ENCODE measurements at places on chromosomes 1 and 21. TPM values are rescaled to one million over a fixed set of nuclear protein-coding genes. Genes with fewer than 3 reads are reported as not detected.

DNA sequence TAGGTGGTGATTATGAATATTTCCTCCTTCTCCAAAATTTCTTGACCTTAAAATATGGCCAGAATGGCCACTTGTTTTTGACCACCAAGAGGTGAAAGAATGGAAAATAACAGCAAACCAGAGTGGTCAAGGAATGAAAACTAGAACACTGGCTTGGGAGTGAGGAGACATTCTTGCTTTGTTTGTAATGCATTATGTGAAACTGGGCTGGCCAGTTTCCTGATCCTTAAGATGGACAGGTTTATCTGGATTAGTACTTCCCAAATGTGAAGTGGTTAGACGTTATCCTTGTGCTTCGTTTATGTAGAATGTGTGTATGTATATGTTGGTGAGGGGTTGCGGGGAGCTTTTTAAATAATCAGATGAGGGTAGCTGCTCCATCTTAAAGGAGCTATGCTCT is 12.8 kb downstream of the PLA2G4A start:
- no peaks in the 10 kb centered on the region for H3K36me3 ChIP-seq
- no peak overlapping the region for H3K27ac ChIP-seq
- peaks cover 40% of the 10 kb centered on the region for H3K4me1 ChIP-seq
- no peak overlapping the region for H3K4me3 ChIP-seq

The CYP4Z1 gene
- not detected for total RNA-seq

GRCh38 chr1:184039126-184039525 is 1.6 kb upstream of the COLGALT2 start:
- H3K4me1 ChIP-seq: peaks cover 10% of the 10 kb centered on the region
- H3K27ac ChIP-seq: no peak overlapping the region
- H3K4me3 ChIP-seq: no peak overlapping the region
- H3K27me3 ChIP-seq: peaks cover 48% of the 10 kb centered on the region

The HHIPL2 gene
- 0.97 TPM for total RNA-seq

The KCNH1 gene
- 0.34 TPM for total RNA-seq

DNA sequence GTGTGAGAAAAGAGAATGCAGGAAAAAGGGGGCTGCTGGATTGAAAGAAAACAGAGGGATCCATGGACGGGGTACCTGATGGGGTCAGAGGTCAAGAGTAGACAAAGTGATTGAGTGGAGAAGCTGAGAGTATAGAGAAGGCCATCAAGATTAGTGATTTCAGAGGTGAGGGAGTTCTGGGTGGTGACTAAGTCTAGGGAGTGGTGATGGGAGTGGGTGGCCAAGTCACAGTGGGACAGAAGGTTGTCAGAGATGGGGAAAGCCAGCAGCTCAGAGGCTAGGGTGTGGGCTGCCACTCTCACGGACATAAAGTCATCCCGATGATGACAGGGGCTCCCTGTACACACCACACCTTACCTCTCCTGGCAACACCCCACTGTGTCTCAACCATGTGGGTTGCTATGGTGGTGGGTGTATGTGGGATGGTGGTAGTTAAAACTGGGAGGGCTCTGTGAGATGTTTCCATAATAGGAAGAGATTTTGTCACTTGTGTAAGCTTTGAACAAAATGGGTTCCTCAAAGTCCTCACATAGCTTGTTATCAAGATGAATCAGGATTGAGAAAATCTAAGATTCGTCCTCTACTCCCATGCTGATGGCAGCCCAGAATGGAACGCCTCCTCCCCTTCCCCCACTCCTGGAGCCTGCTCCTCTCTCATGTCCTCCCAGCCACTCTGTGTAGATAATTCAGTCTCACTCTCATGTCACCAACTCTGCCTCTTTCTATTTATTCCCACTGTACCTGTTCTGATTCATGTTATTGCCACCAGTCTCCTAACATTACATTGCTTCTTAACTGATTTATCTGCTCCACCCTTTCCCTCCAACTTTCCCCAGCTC is 20.3 kb upstream of the CSF1 start:
- peak overlapping the region; percentile 3 for H3K27ac ChIP-seq
- H3K27me3 ChIP-seq: no peaks in the 10 kb centered on the region
- no peak overlapping the region for H3K4me3 ChIP-seq
- no peak for DNase-seq

GRCh38 chr1:150008699-150009098 is 1.8 kb downstream of the OTUD7B start:
- peak overlapping the region; percentile 100 for H3K27ac ChIP-seq
- peak overlapping the region; percentile 99 for H3K4me3 ChIP-seq
- H3K27me3 ChIP-seq: no peaks in the 10 kb centered on the region
- DNase-seq: no peak
- peaks cover 59% of the 10 kb centered on the region for H3K4me1 ChIP-seq

The RGS4 gene
- 39.9 TPM for total RNA-seq

- no peak for DNase-seq
- peaks cover 17% of the 10 kb centered on the region for H3K4me1 ChIP-seq
- H3K36me3 ChIP-seq: no peaks in the 10 kb centered on the region
- H3K27ac ChIP-seq: peak overlapping the region; percentile 74
- H3K27me3 ChIP-seq: no peaks in the 10 kb centered on the region
These were observed 31.8 kb downstream of the UBE2U start for GRCh38 chr1:64235181-64235580.

DNA sequence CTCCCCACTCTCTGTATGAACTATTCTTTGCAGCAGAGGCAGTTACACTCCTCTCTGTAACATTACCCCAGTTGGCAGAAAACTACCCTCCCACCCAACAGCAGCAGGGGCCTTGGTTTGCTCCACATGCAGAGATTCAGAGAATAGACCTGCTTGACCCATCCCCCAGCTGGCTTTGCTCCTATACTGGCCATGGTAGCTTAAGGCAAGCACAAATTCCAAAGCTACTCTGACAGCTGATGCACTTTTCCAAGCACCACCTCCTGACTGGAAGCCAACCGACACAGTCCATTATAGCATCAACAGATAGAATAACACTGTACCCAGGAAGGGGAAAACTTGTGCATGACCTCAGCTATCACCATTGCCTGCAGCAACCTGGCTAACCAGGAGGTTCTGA is 846.5 kb upstream of the NCAM2 start:
- H3K27ac ChIP-seq: no peak overlapping the region
- no peaks in the 10 kb centered on the region for H3K36me3 ChIP-seq
- no peak overlapping the region for H3K4me3 ChIP-seq
- no peak for DNase-seq
- H3K4me1 ChIP-seq: no peaks in the 10 kb centered on the region

DNA sequence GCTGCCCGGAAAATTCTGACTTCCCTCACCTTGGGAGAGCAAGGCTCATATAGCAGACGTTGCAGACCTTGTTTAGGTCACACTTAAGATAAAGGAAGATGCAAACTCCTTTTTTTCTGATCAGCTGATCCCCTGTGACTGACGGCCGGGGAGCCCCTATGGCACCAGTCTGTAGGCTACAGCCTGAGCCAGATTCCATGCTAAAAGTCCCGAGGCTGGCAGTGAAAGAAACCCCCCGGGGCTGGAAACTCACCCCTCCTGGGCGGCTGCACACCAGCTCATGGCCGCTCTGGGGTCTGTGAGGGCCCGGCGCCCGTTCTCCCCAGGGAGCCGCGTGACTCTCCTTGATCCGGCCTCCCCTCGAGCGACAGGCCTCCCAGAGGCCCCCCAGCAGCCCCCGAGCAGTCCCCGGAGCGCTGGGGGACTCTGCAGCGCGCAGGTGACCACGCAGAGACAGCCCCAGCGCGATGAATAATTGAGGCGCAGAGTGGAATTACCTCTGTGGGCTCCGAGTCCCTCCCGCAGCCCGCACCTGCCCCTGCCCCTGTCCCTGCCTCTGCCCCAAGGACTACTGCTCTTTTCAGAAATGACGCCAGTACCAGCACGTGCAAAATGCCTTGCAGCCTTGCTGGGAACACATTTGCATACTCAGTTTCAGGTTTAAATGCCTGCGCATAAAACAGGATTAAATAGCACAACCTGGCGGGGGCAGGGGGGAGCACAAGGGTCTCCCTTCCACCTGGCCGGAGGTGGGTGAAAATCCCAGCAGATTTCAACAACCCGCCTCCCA is 62.6 kb upstream of the CLDN14 start:
- no peak overlapping the region for H3K4me3 ChIP-seq
- no peak overlapping the region for H3K27ac ChIP-seq
- peaks cover 13% of the 10 kb centered on the region for H3K4me1 ChIP-seq
- no peaks in the 10 kb centered on the region for H3K36me3 ChIP-seq
- no peak for DNase-seq

The CLDN14 gene
- not detected for total RNA-seq

The TTC24 gene
- total RNA-seq: not detected

DNA sequence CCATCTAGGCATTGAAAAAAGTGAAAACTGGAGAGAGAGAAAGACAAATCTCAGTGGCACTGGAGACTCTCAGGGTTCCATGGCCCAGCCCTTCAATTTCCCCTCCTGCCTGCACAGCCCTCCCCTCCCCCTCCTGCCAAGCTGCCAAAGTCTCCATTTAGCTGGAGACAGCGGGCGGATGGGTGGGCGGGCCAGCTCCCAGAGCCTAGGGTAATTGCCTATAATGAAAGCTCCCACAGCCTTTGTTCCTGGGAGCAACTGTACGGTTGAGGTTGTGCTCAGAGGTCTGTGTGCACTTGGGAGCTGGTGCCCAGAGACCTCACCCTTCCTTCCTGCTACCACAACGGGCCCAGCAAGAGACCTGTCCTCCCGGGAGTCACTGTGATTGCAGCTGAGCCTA is 89.6 kb downstream of the NAV1 start:
- no peaks in the 10 kb centered on the region for H3K27me3 ChIP-seq
- no peak for DNase-seq
- H3K27ac ChIP-seq: no peak overlapping the region

DNA sequence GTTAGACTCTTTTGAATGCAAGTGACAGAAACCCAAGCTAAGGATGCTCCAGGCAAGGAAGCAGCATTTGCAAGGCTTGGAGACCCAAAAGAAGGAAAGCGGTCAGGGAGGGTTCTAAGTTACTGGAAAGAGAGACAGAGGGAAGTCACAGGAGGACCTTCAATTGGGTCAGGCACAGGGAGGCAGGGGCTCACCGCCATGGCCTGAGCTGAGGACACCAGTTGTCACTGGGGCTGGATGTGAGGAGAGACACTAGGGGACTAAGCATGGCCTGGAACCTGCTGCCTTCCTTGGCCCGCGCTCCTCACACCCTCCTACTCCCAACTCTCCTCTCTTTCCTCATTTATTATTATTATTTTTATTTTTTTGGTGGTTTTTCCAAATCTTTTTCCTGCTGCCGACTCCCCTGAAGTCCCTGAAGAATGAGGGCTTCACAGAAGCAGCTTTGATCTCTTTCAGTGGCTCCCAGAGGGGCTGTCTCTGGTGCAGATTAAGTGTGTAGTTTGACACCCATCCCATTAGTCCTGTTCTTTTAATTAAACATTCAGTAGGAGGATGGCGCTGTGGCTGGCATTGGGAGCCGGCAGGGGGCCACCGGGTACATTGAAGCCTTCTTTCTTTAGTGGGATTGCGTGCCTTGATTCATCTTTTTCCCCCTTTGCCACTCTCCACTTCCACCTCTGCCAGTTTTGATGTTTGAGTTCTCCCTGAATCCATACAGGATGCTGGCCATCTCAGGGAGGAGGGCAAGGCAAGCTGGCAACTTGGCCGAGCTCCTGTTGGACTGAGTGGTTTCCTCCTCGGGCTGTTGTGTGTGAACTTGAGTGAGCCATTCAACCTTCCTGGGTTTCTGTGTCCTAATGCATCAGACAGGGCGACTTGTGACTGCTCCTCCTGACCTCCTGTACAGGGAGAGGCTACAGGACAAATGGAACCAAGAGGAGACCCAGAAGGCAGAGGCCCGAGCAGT is 59.3 kb downstream of the MDM4 start:
- peaks cover 49% of the 10 kb centered on the region for H3K4me1 ChIP-seq
- peaks cover 3% of the 10 kb centered on the region for H3K27me3 ChIP-seq
- H3K4me3 ChIP-seq: no peak overlapping the region
- no peak for DNase-seq
- peaks cover 2% of the 10 kb centered on the region for H3K36me3 ChIP-seq

The ADORA1 gene
- 2.9 TPM for total RNA-seq

The CD1D gene
- total RNA-seq: 2.2 TPM

DNA sequence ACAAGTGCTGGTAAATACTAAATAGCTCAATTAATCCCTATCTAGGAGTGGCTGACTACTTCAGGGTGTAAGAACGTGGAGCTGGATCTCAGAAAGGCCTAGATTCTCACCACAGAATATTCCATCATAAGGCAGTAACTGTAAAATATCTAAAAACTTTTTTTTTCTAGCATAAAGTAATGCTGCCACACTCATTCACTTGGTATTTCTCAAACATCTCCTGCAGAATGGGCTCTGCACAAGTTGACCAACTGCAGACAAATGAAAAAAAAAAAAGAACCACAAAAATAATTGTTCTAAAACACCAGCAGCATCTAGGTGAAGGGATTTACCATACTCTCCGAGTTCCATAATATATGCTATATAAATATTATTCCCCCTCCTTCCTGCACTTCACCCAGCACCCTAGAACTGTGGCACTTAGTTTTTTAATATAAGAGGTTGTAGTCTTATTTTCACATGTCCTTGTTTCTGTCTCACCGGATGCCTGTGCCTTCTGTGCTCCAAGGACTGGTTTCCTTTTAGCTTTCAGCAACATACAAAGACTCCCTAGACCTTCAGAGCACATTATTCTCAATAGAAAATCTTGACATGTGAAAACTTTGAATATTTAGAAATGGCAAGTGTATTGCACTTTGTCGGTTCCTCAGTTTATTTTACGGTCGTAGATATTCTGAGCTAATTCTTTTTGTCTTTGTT is 8.9 kb downstream of the VSIG8 start:
- peaks cover 21% of the 10 kb centered on the region for H3K4me1 ChIP-seq
- peaks cover 5% of the 10 kb centered on the region for H3K27me3 ChIP-seq
- H3K4me3 ChIP-seq: peak overlapping the region; percentile 77
- peak overlapping the region; percentile 92 for H3K27ac ChIP-seq
- H3K36me3 ChIP-seq: no peaks in the 10 kb centered on the region

The NOS1AP gene
- 4.4 TPM for total RNA-seq

The KRTAP10-9 gene
- not detected for total RNA-seq

DNA sequence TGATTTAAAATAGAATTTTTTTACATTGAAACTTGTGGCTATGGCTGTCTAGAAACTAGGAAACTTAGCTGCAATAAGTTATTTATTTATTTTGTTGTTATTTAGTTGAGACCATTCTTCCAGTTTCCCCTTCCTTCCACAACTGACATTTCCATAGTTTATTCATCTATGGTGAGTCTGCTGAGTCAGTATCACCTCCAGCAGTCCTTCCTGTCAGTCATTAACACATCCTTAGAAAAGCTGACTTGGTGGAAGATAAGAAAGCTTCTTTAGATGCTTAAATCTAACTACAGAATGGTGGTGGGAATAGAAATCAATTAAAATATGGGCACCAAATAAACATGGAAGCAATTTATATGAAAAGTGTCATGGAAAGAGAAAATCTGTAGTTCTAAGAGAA is 714.0 kb downstream of the RWDD3 start:
- H3K4me1 ChIP-seq: peaks cover 15% of the 10 kb centered on the region
- no peaks in the 10 kb centered on the region for H3K36me3 ChIP-seq
- no peak overlapping the region for H3K27ac ChIP-seq
- DNase-seq: no peak
- no peaks in the 10 kb centered on the region for H3K27me3 ChIP-seq

The SPATA1 gene
- 1.2 TPM for total RNA-seq

DNA sequence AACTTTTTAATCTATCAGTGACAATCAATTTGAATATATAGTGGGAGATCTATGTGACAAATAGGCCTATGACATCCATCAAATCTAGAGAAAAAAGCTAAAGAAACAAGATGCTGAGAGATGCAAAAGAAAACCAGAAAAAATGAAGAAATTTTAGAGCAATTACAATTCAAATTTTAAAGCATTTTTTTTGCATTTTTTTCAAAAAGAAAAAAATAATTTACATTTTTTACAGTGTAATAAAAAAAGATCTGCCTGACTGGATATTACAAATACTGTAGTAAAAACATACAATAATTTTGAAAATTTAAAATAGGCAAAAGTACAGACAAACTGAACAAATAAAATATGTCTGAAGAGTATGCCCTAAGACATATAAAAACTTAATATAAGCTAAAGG is 14.4 kb downstream of the CD34 start:
- no peak overlapping the region for H3K27ac ChIP-seq
- H3K36me3 ChIP-seq: no peaks in the 10 kb centered on the region
- no peak for DNase-seq
- H3K4me3 ChIP-seq: no peak overlapping the region
- H3K27me3 ChIP-seq: peaks cover 38% of the 10 kb centered on the region
